ENCODE measurements at places on chromosomes 2 and 18. TPM values are rescaled to one million over a fixed set of nuclear protein-coding genes. Genes with fewer than 3 reads are reported as not detected.

- H3K27ac ChIP-seq: no peak overlapping the region
- no peaks in the 10 kb centered on the region for H3K27me3 ChIP-seq
- no peak for DNase-seq
- no peaks in the 10 kb centered on the region for H3K4me1 ChIP-seq
- H3K4me3 ChIP-seq: no peak overlapping the region
- no peaks in the 10 kb centered on the region for H3K36me3 ChIP-seq
Measured at GRCh38 chr2:29329899-29330298, 214.7 kb downstream of the CLIP4 start.

DNA sequence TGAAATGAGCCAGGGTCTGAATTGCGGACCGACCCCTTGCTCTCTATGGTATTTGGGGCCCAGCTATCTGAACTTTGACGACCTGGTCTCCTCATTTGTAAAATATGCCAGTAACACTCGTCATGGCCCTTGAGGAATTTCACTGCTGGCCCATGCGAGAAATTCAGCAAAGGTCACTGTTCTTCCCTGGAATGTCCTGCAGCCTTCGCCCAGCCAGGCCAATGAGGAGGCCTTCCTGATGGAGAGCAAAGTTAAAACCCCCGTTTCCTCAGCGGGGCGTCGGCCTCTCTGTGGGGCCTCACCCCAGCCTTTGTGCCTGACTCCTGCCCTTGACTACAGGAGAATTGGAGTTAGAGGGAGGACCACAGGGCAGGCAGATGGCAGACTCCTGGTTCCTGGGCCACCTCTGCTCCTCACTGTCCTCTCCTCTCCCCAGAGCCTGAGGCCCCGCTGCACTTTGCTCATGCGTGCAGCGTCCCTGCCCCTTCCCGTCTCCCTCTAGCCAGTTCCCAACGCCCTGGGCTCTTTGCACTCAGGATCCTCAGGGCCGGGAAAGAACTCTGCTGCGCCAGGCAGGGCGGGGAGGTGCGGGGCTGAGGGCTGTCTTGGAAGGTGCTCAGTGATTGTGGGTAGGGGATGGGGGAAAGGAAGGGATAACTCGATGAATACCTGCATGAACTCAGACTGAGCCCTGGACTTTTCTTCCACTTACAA is 257.0 kb upstream of the RAB6C start:
- peaks cover 4% of the 10 kb centered on the region for H3K4me1 ChIP-seq
- DNase-seq: no peak
- H3K4me3 ChIP-seq: no peak overlapping the region

- no peaks in the 10 kb centered on the region for H3K27me3 ChIP-seq
- no peak overlapping the region for H3K27ac ChIP-seq
- H3K36me3 ChIP-seq: peaks cover 28% of the 10 kb centered on the region
- H3K4me1 ChIP-seq: peaks cover 7% of the 10 kb centered on the region
- DNase-seq: no peak
Measured at GRCh38 chr2:159450180-159450579, 163.7 kb upstream of the WDSUB1 start.

GRCh38 chr2:112493858-112494648 is 12.1 kb downstream of the TTL start:
- H3K27me3 ChIP-seq: no peaks in the 10 kb centered on the region
- peaks cover 19% of the 10 kb centered on the region for H3K36me3 ChIP-seq
- H3K4me1 ChIP-seq: no peaks in the 10 kb centered on the region
- H3K4me3 ChIP-seq: no peak overlapping the region
- DNase-seq: no peak

DNA sequence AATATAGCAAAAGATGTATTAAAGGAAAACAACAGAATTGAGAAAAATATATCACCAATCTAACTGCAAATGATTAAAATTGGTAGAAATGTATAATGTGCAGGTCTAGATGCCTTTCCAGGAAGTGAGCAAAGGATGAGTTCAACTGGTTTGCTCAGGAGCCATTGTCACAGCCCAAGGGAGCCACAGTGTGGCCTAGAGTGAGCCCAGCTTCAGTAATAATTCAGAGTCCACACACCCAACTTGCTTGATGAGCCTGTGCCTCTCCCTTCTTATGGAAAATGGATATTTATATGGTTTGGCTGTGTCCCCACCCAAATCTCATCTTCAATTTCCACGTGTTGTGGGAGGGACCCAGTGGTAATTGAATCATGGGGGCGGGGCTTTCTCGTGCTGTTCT is 92.2 kb upstream of the ASAP2 start:
- no peak overlapping the region for H3K4me3 ChIP-seq
- no peaks in the 10 kb centered on the region for H3K4me1 ChIP-seq
- H3K27me3 ChIP-seq: no peaks in the 10 kb centered on the region
- DNase-seq: no peak
- no peak overlapping the region for H3K27ac ChIP-seq

DNA sequence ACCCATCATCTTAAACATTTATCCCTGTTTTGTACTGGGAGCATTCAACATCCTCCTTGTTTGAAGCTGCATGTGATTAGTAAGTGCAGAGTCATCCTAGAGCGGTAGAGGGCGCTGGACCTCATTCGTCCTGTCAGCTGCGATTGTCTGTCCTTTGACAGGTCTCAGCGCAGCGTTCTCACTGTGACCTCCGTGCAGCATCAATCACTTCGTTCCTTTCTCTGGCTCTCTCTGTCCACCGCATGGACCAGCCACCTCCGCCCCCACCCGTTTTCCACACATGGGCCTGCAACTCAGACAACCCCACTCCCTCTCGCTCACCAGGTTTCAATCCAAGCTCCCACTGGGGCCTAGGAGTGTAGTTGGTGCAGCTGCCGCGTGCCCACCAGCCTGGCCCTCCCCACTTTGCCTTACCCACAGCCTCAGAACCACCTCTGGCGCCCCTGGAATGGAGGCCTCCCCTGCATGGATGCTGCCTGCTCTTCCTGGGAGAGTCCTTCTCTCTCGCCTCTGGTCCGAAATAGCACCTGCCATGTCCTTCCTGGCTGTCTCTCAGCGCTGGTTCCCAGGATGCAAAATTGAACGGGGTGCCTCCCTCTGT is 90.5 kb downstream of the NDUFA10 start:
- peak; percentile 82 for DNase-seq
- H3K4me1 ChIP-seq: no peaks in the 10 kb centered on the region
- no peaks in the 10 kb centered on the region for H3K36me3 ChIP-seq

DNA sequence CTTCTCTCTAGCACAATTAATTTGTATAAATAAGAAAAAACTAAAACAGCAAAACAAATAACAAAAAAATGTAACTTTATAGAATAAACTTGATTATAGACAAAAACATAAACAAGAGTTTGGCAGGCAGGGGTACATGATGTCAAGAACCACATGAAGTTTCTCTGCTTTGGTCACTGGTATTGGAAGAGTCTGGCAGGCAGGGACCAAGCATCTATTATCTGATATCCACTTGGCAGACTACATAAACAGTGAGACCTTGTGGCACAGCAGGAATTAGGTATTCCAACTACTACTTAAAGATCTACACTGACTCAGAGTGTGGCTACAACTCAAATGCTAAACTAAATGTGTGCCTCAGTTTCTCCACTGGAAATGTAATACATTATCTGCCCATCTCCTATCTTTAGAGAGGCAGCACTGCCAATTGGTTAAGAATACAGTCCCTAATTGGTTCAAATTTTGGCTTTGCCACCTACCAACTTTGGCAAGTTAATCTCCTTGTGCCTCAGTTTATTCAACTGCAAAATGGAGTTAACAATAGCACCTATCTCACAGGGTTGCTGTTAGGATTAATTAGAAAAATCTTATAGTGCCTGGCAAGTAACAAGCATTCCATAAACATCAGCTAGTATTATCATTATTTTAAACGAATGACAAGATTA is 2.7 kb downstream of the MAP4K3 start:
- DNase-seq: no peak
- no peak overlapping the region for H3K27ac ChIP-seq
- H3K27me3 ChIP-seq: no peaks in the 10 kb centered on the region
- H3K4me3 ChIP-seq: peak overlapping the region; percentile 79

GRCh38 chr2:158482594-158482993 is 25.8 kb downstream of the PKP4 start:
- no peak for DNase-seq
- H3K4me3 ChIP-seq: no peak overlapping the region
- no peaks in the 10 kb centered on the region for H3K36me3 ChIP-seq
- no peak overlapping the region for H3K27ac ChIP-seq
- no peaks in the 10 kb centered on the region for H3K27me3 ChIP-seq
- peaks cover 5% of the 10 kb centered on the region for H3K4me1 ChIP-seq

Gene CDCA7
- 1.3 TPM for total RNA-seq

- H3K4me1 ChIP-seq: no peaks in the 10 kb centered on the region
- H3K27me3 ChIP-seq: no peaks in the 10 kb centered on the region
- no peak overlapping the region for H3K27ac ChIP-seq
- H3K36me3 ChIP-seq: no peaks in the 10 kb centered on the region
- DNase-seq: peak; percentile 2
Measured at GRCh38 chr2:178650554-178650953, 156.7 kb downstream of the TTN start.

Gene GKN2
- 181 TPM for total RNA-seq

DNA sequence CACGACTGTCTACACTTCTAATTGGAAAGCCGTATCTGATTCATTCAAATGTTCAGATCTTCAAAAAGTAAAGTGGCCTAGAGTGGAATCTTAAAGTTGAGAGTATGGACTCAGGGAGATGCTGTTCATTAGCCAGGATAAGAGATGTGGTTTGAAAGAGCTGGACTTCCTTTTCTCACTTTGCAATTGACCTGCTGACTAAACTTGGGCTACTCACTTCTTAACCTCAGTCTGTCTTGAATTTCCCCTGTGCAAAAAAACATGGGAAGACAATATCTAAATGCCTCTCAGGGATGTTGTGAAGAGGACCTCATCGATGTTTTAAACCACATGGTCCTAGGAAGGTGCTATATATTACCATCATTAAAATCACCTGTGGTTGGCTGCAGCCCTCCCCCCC is 64.1 kb downstream of the BCL2 start:
- DNase-seq: no peak
- H3K27ac ChIP-seq: no peak overlapping the region
- H3K4me1 ChIP-seq: peaks cover 44% of the 10 kb centered on the region
- no peaks in the 10 kb centered on the region for H3K36me3 ChIP-seq
- no peak overlapping the region for H3K4me3 ChIP-seq

Gene IL1RL2
- 2.2 TPM for total RNA-seq

- H3K4me3 ChIP-seq: no peak overlapping the region
- no peaks in the 10 kb centered on the region for H3K36me3 ChIP-seq
- H3K27ac ChIP-seq: no peak overlapping the region
- no peaks in the 10 kb centered on the region for H3K4me1 ChIP-seq
- DNase-seq: no peak
Measured at GRCh38 chr2:196441527-196441926, 198.0 kb upstream of the CCDC150 start.

DNA sequence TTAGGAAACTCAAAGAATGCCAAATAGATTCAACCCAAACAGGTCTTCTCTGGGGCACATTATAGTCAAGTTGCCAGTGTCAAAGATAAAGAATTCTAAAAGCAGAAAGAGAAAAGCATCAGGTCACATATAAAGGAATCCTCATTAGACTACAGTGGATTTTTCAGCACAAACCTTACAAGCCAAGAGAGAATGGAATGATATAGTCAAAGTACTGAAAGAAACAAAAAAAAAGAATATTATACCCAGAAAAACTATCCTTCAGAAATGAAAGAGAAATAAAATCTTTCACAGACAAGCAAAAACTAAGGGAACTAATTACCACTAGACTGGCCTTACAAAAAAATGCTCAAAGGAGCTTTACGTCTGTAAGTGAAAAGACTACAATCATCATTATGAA is 65.5 kb downstream of the TBR1 start:
- H3K4me3 ChIP-seq: no peak overlapping the region
- no peaks in the 10 kb centered on the region for H3K4me1 ChIP-seq
- no peak for DNase-seq
- H3K36me3 ChIP-seq: no peaks in the 10 kb centered on the region
- H3K27me3 ChIP-seq: no peaks in the 10 kb centered on the region

Gene TWSG1
- 60.1 TPM for total RNA-seq

- no peak overlapping the region for H3K27ac ChIP-seq
- no peaks in the 10 kb centered on the region for H3K4me1 ChIP-seq
- H3K27me3 ChIP-seq: no peaks in the 10 kb centered on the region
- no peaks in the 10 kb centered on the region for H3K36me3 ChIP-seq
- DNase-seq: no peak
Measured at GRCh38 chr2:189372688-189373257, 68.5 kb upstream of the WDR75 start.

Gene CASP8
- total RNA-seq: 10.1 TPM

GRCh38 chr2:216516730-216517350 is 18.2 kb downstream of the RPL37A start:
- DNase-seq: peak; percentile 75
- peaks cover 9% of the 10 kb centered on the region for H3K4me1 ChIP-seq
- no peak overlapping the region for H3K4me3 ChIP-seq
- H3K36me3 ChIP-seq: no peaks in the 10 kb centered on the region
- no peak overlapping the region for H3K27ac ChIP-seq

Gene RELCH
- total RNA-seq: 55.9 TPM

Gene UGT1A5
- 1.7 TPM for total RNA-seq
